ENCODE measurements at places on chromosomes 7 and 10.

GRCh38 chr7:33601884-33602283 is 303.5 kb upstream of the BMPER start:
- no peak for DNase-seq

- DNase-seq, result no peak
Observed at GRCh38 chr10:124996127-124996853, 54.4 kb downstream of the ZRANB1 start.

GRCh38 chr10:33370434-33370930 is 36.0 kb upstream of the NRP1 start:
- no peak for DNase-seq

- no peak for DNase-seq
Observed at GRCh38 chr7:31022726-31023125, 29.4 kb upstream of the ADCYAP1R1 start.

Measured in hippocampal formation (tissue), 2 donors.